Small intestine (tissue), 16 donors: ENCODE measurements at places on chromosomes 3 and 15. TPM values are rescaled to one million over a fixed set of nuclear protein-coding genes. Genes with fewer than 3 reads are reported as not detected.

DNA sequence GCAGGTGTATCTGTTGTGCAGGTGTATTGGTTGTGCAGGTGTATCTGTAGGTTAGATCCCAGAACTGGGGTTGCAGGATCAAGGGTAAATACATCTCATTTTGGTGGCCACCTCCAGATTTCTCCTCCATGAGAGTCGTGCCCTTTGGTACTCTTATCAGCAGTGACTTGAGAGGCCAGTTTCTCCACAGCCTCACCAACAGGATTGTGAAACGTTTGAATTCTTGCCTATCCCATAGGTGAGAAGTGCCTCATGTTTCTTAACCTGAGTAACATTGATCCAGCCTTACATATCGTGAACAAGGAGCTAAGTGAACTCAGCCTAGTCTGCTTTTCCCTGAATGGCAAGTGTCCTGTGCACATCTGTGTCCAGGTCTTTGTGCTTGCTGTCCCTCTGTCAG is 55.4 kb downstream of the CMTM8 start:
- H3K27me3 ChIP-seq = no peaks in the 10 kb centered on the region
- peak; percentile 74 for DNase-seq
- H3K4me3 ChIP-seq = no peak overlapping the region
- H3K27ac ChIP-seq = no peak overlapping the region
- no peaks in the 10 kb centered on the region for H3K4me1 ChIP-seq

- H3K4me1 ChIP-seq = no peaks in the 10 kb centered on the region
- H3K36me3 ChIP-seq = no peaks in the 10 kb centered on the region
- H3K27me3 ChIP-seq = no peaks in the 10 kb centered on the region
- H3K27ac ChIP-seq = no peak overlapping the region
- DNase-seq = no peak
Measured at GRCh38 chr3:134765468-134765867, 29.6 kb upstream of the EPHB1 start.

DNA sequence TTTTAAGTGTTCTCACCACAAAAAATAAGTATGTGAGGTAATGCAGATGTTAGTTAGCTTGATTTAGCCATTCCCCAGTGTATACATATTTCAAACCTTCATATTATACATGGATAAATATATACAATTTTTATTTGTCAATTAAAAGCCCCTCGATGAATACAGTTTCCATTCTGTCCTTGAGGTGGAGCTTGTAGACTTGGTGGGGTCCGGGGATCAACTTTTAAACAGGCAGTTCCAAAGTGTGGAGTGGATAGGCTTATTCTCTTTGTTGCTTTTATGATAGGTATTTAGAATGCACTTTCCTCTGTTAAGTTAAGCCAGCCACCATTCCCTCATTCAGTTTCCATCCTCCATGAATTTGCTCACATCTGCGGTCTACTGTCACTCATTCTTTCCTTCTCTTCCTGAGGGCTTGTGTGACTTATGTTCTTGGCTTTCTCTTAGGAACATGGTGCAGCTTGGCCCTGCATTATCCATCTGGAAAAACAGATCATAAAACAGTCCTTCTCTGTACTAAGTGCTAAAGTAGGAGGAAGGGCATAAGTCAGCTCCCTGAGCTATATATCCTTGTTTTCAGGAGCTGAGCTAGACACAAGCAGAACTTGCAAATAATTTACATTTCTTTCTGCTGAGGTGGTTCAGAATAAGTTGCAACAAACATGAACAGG is 149.1 kb downstream of the NFKBIZ start:
- peaks cover 3% of the 10 kb centered on the region for H3K4me1 ChIP-seq
- H3K27ac ChIP-seq = no peak overlapping the region
- DNase-seq = peak; percentile 34
- H3K36me3 ChIP-seq = no peaks in the 10 kb centered on the region

The IGSF11 gene
- not detected for polyA plus RNA-seq

DNA sequence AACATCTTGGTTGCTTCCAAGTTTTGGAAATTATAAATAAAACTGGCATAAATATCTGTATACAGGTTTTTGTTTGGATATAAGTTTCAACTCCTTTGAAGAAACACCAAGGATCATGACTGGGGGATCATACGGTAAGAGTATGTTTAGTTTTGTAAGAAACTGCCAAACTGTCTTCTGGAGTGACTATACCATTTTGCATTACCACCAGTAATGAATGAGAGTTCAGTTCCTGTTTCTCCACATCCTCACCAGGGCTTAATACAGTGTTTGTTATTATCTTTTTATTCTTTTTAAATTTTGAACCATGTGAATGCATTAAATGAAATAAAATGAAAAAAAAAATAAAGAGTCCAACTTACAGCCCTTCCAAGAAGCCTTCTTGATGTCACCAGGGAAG is 3.7 kb upstream of the ANKUB1 start:
- no peak for DNase-seq
- no peaks in the 10 kb centered on the region for H3K36me3 ChIP-seq
- peaks cover 1% of the 10 kb centered on the region for H3K27me3 ChIP-seq
- no peak overlapping the region for H3K27ac ChIP-seq

DNA sequence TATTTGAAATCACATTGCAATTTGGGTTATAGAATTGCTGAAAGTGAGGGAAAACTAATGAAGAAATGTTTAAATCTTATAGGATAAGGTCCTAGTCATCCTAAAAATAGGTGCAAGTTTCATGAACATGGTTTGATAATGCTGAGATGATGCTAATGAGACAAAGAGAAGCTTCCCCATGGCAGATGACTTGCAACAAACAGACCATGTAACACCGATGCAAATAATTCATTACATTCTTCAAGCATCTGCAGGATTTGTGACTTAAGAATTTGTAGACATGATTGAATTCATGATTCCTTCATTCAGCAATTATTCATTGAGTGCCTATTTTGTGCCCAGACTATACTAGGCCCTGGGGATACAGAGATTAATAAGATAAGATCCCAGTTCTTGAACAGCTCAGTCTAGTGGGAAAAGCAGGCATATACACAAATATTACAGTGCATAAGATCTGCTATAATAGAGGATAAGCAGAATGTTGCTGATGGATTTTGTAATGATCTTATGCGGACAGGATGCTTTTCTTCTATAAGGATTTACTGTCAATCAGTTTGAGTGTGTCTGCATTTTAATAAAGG is 367.9 kb upstream of the GBE1 start:
- DNase-seq = no peak
- no peaks in the 10 kb centered on the region for H3K36me3 ChIP-seq
- no peaks in the 10 kb centered on the region for H3K27me3 ChIP-seq
- H3K4me1 ChIP-seq = no peaks in the 10 kb centered on the region
- no peak overlapping the region for H3K27ac ChIP-seq
- no peak overlapping the region for H3K4me3 ChIP-seq

The SCN5A gene
- polyA plus RNA-seq = not detected

DNA sequence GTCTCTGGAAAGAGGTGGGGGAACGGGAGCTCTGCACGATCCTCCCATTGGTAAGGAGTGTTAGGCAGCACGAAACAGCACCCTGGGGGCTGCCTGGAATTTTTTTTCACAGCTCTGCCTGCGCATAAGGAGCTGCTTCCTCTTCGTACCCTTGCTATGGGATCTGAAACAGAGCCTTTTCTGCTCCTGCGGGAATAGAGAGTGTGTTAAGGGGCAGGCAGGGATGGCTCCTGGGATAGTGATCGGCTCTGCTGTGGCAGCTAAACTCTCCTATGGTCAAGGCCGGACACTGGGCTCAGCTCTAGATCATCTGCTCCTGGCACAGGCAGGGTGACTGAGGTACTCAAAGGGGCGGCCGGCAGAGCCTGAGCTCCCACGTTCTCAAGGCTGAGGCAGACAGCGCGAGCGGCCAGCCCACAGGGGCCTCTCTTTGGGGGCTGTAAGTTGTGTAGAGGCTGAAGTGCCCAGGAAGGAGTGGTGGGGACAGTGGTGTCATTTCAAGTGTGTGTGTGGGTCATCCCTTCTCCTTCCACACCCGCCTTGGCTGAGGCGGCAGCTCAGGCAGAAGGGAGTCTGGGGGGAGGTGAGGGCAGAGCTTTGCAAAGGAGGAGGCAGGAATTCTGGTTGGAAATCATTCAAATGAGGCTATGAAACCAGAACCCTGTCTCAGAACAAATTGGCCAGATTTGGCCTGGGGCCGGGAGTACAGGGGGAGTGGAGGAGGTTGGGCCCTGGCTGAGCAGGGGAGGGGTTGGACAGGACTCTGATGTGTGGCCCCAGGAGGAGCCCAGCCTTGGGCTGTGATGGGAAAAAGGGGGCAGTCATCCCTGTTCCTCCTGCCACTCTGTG is 31.0 kb downstream of the EPHB3 start:
- H3K4me3 ChIP-seq = no peak overlapping the region
- H3K27ac ChIP-seq = peak overlapping the region; percentile 61
- no peaks in the 10 kb centered on the region for H3K36me3 ChIP-seq
- H3K27me3 ChIP-seq = peaks cover 7% of the 10 kb centered on the region

DNA sequence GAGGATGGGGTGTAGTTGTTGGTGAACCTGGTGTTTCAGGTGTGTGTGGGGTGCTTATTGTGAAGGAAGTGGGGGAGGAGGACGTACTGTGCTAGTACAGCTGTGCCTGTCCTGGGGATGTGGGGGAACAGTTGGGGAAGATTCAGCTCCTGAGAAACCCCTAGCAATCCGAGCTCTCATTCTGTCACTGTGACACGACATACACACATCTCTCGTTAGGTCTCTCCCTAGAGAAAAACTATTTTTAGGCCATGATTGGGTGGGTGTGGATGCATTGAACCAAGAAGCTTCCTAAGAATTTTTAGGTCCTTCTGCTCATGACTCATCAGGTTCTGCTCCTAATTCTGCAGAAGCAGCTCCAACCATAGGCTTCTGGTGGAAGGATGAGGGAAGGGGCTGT is 54.3 kb downstream of the SLC30A4 start:
- H3K27ac ChIP-seq = no peak overlapping the region
- H3K4me3 ChIP-seq = no peak overlapping the region
- no peaks in the 10 kb centered on the region for H3K36me3 ChIP-seq
- no peak for DNase-seq
- peaks cover 7% of the 10 kb centered on the region for H3K4me1 ChIP-seq

DNA sequence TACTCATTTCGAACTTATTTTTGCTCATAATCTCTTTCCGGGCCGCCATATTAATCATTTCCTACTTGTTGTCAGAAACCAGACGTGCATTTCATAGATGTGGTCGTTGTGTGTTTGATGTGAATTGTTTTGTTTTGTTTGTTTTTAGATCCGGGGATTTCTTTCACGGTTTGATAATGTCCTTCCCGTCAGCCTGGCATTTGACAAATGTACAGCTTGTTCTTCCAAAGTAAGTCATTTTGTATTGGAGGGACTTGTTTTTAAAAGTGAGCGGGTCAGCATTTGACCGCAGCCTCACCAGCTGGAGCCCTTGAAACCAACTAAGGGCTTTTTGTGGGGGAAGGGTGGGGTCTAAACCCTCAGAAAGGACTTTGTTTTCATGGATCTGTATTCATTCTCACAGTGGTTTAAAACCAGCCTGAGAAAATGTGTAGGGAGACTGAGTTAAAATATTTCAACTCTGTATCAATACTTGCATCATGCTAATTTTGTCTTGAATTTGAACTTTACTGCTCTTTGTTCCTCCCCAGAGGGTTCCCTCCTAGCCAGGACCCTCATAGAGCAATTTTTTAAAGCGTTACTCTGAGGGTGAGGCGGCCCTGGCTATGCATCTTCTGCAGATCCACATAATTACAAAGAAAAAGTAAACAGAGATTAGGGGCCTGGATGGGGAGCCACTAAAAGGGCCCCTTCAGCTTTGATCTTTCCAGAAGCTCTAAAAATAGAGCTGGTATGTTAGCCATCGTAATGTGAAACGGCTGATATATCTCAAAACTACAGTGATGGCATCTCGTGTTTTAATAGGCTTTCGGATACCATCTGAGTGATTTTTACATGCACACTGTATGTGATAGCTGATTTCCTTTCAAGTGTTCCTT is 107.9 kb downstream of the ATG7 start:
- DNase-seq = no peak
- H3K27ac ChIP-seq = no peak overlapping the region
- peaks cover 14% of the 10 kb centered on the region for H3K4me1 ChIP-seq
- H3K36me3 ChIP-seq = peaks cover 2% of the 10 kb centered on the region
- H3K4me3 ChIP-seq = no peak overlapping the region
- H3K27me3 ChIP-seq = no peaks in the 10 kb centered on the region

The COL8A1 gene
- 0.22 TPM for polyA plus RNA-seq

GRCh38 chr3:120147072-120147871 is 53.0 kb upstream of the GSK3B start:
- no peak overlapping the region for H3K27ac ChIP-seq
- H3K27me3 ChIP-seq = no peaks in the 10 kb centered on the region
- no peaks in the 10 kb centered on the region for H3K36me3 ChIP-seq
- peak; percentile 70 for DNase-seq
- no peak overlapping the region for H3K4me3 ChIP-seq

GRCh38 chr15:80266113-80266512 is 14.1 kb upstream of the CTXND1 start:
- DNase-seq = no peak
- H3K27me3 ChIP-seq = peaks cover 5% of the 10 kb centered on the region
- H3K27ac ChIP-seq = no peak overlapping the region
- no peak overlapping the region for H3K4me3 ChIP-seq
- H3K36me3 ChIP-seq = no peaks in the 10 kb centered on the region

The CYP1A2 gene
- not detected for polyA plus RNA-seq

The EFCC1 gene
- not detected for polyA plus RNA-seq

GRCh38 chr15:98713585-98714001 is 65.3 kb downstream of the IGF1R start:
- no peak overlapping the region for H3K4me3 ChIP-seq
- DNase-seq = no peak
- H3K27ac ChIP-seq = no peak overlapping the region
- peaks cover 4% of the 10 kb centered on the region for H3K4me1 ChIP-seq
- H3K36me3 ChIP-seq = peaks cover 18% of the 10 kb centered on the region

DNA sequence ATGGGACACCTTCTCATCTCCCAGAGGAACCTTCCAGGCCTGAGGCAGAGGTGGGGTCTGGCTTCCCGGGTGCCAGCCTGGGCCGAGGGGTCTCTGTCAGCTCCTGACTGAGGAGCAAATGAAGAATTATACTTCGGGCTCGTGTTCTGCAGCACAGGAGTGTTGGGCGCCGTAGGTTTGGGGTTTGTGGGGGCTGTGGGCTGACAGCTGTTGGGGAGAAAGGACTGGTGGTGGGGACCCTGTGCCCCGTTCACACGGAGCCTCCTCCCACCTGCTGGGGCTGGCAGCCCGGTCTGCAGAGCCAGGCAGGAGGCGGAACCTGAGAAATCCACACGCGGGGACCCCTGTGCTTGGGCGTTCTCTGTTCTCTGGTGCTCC is 59.7 kb downstream of the ADAMTS7 start:
- no peaks in the 10 kb centered on the region for H3K27me3 ChIP-seq
- no peak for DNase-seq
- no peaks in the 10 kb centered on the region for H3K4me1 ChIP-seq
- H3K36me3 ChIP-seq = no peaks in the 10 kb centered on the region

- no peaks in the 10 kb centered on the region for H3K36me3 ChIP-seq
- no peaks in the 10 kb centered on the region for H3K27me3 ChIP-seq
- H3K4me1 ChIP-seq = no peaks in the 10 kb centered on the region
- no peak overlapping the region for H3K4me3 ChIP-seq
- no peak overlapping the region for H3K27ac ChIP-seq
- no peak for DNase-seq
Measured at GRCh38 chr3:130838898-130839600, 54.8 kb upstream of the ATP2C1 start.

The KCNMB3 gene
- 3.9 TPM for polyA plus RNA-seq

DNA sequence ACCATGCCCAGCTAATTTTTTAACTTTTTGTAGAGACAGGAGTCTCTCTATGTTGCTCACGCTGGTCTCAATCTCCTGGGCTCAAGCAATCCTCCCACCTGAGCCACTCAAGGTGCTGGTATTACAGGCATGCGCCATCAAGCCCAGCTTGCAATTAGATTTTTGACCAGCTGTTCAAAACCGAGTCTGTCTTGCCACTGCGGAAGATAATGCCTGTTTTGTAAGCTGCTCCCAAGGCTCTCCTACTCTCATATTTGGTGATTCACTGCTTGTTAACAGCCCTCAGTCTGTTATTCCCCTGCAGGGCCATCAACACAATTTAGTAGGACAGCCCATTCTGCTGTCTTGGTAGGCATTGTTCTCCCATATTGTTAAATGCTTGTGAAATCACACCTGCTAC is 17.8 kb upstream of the MCCC1 start:
- H3K4me1 ChIP-seq = no peaks in the 10 kb centered on the region
- H3K27me3 ChIP-seq = no peaks in the 10 kb centered on the region
- H3K4me3 ChIP-seq = no peak overlapping the region
- H3K36me3 ChIP-seq = no peaks in the 10 kb centered on the region
